ENCODE measurements at places on chromosomes 2 and 18. TPM values are rescaled to one million over a fixed set of nuclear protein-coding genes. Genes with fewer than 3 reads are reported as not detected.

Gene POTEC
- not detected for total RNA-seq

Gene DSG4
- total RNA-seq = not detected

Gene KIF1A
- total RNA-seq = 1.7 TPM

Gene RAB27B
- total RNA-seq = 0.42 TPM

Gene TRMT61B
- 11.5 TPM for total RNA-seq

- no peaks in the 10 kb centered on the region for H3K4me1 ChIP-seq
- no peaks in the 10 kb centered on the region for H3K27me3 ChIP-seq
- H3K27ac ChIP-seq = no peak overlapping the region
- no peak overlapping the region for H3K4me3 ChIP-seq
Observed at GRCh38 chr2:77552956-77553355, 30.8 kb upstream of the LRRTM4 start.

GRCh38 chr2:216727346-216728122 lies 32.2 kb upstream of the IGFBP5 start:
- H3K27ac ChIP-seq = no peak overlapping the region
- H3K4me1 ChIP-seq = no peaks in the 10 kb centered on the region
- no peak overlapping the region for H3K4me3 ChIP-seq

DNA sequence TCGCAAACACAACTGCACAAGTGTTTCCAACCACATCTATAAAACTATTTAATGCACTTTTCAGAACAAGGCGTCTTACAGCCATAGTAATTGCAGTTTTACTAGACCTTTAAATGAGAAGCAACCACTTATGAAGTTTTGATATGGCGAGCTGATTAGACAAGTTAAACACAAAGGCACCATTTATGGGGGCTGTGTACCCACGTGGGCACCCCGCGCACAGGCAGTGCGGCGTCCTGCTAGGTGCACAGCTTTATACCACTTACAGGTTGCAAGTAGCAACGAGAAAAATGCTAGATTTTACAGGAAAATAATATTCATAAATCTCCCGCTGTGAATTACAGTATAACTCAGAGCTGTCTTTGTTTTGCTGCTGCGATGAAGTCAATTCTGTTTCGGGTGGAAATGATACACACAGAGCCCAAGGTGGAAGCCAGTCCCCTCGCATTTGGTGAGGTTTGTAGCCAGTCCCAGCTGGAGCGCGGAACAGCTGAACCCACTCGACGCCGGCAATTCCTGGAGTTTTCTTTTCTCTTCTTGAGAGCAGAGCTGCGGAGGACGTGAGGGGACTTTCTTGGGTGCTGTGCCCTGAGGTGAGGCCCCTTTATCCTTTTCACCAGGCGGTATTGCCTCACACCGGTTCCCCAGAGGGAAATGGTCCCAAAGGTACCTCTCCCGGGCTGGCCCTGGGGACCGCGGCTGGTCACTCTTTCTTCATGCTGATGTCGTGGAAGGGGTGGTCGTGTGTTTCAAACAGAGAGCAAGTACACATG lies 76.7 kb downstream of the PTGR3 start:
- no peak overlapping the region for H3K27ac ChIP-seq
- no peak for DNase-seq
- H3K27me3 ChIP-seq = no peaks in the 10 kb centered on the region
- peaks cover 6% of the 10 kb centered on the region for H3K4me1 ChIP-seq

- H3K27ac ChIP-seq = no peak overlapping the region
- no peaks in the 10 kb centered on the region for H3K27me3 ChIP-seq
- no peak overlapping the region for H3K4me3 ChIP-seq
- no peak for DNase-seq
Observed at GRCh38 chr2:170323743-170324142, 145.8 kb downstream of the MYO3B start.

DNA sequence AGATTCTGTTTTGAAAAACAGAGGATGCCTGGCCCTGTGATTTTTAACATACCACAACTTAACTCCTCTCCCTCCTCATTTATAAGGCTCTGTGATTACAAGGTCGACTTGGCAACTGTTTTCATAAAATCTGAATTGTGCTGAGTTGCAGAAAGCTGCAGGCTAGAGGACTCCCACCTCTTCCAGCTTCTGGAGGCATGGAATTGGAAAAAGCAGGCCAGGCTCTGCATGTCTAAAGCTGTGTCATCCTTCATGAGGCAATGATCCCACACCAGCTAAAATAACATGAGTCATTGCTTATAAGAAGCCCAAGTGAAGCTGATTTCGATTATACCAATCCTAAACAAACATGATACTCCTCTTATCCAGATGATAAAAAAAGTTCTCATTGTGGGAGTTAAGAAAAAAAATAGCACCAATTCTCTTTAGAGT lies 11.7 kb downstream of the ARHGAP28 start:
- DNase-seq = no peak
- no peaks in the 10 kb centered on the region for H3K36me3 ChIP-seq
- H3K27me3 ChIP-seq = no peaks in the 10 kb centered on the region
- no peak overlapping the region for H3K27ac ChIP-seq

DNA sequence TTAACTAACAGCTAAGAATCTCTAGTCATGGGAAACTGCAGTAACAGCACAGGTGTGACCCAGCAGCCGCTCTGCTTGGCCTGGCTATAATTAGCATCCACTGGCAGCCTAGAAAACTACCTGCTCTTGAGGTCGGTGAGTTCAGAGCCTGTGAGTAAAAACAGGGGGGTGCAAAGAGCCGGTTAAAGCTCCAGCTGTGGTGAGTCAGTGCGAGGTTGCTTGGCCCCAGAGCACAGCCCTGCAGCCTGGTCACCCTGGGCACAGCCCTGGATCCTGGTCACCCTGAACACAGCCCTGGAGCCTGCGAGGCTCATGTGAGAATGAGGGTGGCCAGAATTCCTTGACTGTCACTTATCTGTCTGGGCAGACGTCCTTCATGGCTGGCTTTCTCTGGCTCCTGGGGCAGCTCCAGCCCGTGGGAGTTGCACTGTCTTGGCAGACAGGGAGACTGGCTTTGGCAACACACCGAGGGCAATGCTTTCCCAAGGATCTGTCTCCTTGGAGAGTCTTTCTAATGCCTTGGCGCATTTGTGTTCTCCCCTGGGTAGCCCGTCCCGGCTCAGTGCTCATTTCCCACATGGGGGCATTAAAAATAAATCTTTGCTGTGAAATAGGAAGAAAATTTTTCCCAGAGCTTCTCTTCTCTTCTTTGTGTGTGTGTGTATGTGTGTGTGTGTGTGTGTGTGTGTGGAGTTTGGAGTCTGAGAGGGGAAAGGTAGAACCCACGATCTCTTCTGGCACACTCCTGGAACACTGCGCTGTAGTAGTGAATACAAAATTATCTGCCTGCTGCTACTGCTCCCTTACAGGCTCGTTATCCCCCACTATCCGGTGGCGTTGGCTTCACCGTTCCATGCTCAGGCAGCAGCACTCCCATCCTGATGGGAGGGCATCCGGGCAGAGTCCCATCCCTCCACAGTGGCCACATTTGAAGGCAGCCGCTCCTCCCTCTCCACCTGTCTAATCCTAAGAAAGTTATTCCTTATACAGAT lies 250.2 kb upstream of the MEX3C start:
- no peaks in the 10 kb centered on the region for H3K27me3 ChIP-seq
- no peak overlapping the region for H3K4me3 ChIP-seq
- no peaks in the 10 kb centered on the region for H3K36me3 ChIP-seq
- no peak for DNase-seq

- no peak overlapping the region for H3K4me3 ChIP-seq
- H3K36me3 ChIP-seq = no peaks in the 10 kb centered on the region
- peaks cover 19% of the 10 kb centered on the region for H3K4me1 ChIP-seq
- no peak for DNase-seq
- H3K27me3 ChIP-seq = no peaks in the 10 kb centered on the region
Observed at GRCh38 chr2:149732730-149733290, 145.2 kb upstream of the MMADHC start.

- no peaks in the 10 kb centered on the region for H3K36me3 ChIP-seq
- H3K4me3 ChIP-seq = no peak overlapping the region
- no peaks in the 10 kb centered on the region for H3K27me3 ChIP-seq
- H3K4me1 ChIP-seq = no peaks in the 10 kb centered on the region
Observed at GRCh38 chr2:106363791-106364190, 104.4 kb downstream of the RGPD3 start.

- H3K36me3 ChIP-seq = no peaks in the 10 kb centered on the region
- H3K27ac ChIP-seq = peak overlapping the region; percentile 28
- no peaks in the 10 kb centered on the region for H3K27me3 ChIP-seq
- peaks cover 51% of the 10 kb centered on the region for H3K4me1 ChIP-seq
- H3K4me3 ChIP-seq = no peak overlapping the region
Observed at GRCh38 chr2:46493241-46493970, 14.0 kb downstream of the TMEM247 start.

GRCh38 chr2:99414566-99414965 lies 75.3 kb downstream of the REV1 start:
- no peaks in the 10 kb centered on the region for H3K27me3 ChIP-seq
- no peaks in the 10 kb centered on the region for H3K4me1 ChIP-seq

GRCh38 chr2:158923180-158923594 lies 45.3 kb upstream of the TANC1 start:
- H3K36me3 ChIP-seq = no peaks in the 10 kb centered on the region
- no peaks in the 10 kb centered on the region for H3K4me1 ChIP-seq
- H3K27me3 ChIP-seq = no peaks in the 10 kb centered on the region
- no peak for DNase-seq
- no peak overlapping the region for H3K27ac ChIP-seq

DNA sequence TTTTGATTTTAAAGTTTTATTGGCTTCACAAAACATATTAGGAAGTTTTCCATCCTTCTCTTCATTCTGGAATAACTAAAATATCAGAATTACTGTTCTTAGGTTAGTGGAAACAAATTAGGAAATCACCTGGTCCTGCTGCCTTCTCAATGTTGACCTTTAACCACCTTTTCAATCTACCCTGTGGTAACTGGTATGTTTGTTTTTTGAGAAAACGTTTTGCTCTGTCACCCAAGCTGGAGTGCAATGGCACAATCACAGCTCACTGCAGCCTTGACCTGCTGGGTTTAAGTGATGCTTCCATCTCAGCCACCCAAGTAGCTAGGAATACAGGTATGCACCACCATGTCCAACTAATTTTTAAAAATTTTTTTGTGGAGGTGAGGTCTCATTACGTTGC lies 28.4 kb downstream of the ACYP2 start:
- H3K27ac ChIP-seq = no peak overlapping the region
- no peaks in the 10 kb centered on the region for H3K36me3 ChIP-seq
- no peaks in the 10 kb centered on the region for H3K4me1 ChIP-seq
- H3K27me3 ChIP-seq = no peaks in the 10 kb centered on the region
- H3K4me3 ChIP-seq = no peak overlapping the region

- H3K4me3 ChIP-seq = no peak overlapping the region
- no peak overlapping the region for H3K27ac ChIP-seq
- H3K4me1 ChIP-seq = no peaks in the 10 kb centered on the region
- no peak for DNase-seq
Observed at GRCh38 chr2:139744273-139744672, 964.1 kb upstream of the NXPH2 start.

GRCh38 chr2:98419977-98420725 lies 24.5 kb upstream of the INPP4A start:
- H3K27me3 ChIP-seq = no peaks in the 10 kb centered on the region
- H3K36me3 ChIP-seq = no peaks in the 10 kb centered on the region
- no peak overlapping the region for H3K4me3 ChIP-seq
- no peaks in the 10 kb centered on the region for H3K4me1 ChIP-seq

- H3K27me3 ChIP-seq = no peaks in the 10 kb centered on the region
- H3K4me1 ChIP-seq = no peaks in the 10 kb centered on the region
- peaks cover 18% of the 10 kb centered on the region for H3K36me3 ChIP-seq
- no peak overlapping the region for H3K4me3 ChIP-seq
Observed at GRCh38 chr2:24566630-24567029, 75.6 kb downstream of the NCOA1 start.

DNA sequence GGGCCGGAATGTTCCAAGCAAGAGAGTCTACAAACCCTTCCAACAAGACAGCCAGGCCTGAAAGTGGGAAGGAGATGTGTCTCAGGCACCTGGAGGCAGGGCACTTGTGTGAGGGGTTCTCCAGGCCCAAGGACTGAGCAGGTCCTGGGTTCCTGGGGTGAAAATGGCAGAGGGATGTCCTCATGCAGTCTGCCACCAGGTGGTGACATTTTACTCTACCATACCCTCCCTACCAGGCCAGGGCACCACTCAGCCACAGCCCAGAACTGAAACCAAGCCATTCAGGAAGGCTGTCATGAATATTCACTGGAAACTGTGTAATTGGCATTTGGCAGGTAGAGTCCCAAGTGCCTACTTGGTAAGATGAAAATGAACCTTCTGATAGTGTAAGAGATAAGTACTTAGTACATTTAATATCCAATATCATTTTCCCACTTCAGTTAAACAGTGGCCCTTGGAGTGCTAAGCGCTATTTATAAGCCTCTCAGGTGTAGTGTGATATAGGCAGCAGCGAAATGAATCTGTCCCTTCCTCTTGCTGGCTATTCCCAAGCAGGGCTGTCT lies 185.1 kb downstream of the MYO5B start:
- H3K36me3 ChIP-seq = no peaks in the 10 kb centered on the region
- H3K27me3 ChIP-seq = no peaks in the 10 kb centered on the region
- H3K4me3 ChIP-seq = no peak overlapping the region

DNA sequence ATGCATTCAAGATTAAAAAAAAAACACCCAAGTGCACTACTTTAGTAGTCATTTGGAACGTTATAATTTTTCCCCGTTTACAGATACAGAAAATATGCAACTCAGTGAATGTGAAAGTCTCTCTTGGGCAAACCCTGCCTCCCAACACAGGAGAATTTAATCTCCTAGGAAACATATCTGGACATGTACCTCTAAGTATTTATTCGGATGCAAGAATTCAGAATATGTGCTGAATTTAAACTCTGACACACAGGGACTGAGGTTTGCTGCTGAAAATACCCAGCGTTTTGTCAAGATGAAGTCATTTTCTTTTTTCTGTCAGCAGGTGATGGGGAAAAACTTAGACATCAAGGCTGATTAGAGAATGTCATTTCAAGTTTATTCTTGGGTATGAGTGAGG lies 105.4 kb downstream of the ACKR3 start:
- H3K36me3 ChIP-seq = no peaks in the 10 kb centered on the region
- no peaks in the 10 kb centered on the region for H3K27me3 ChIP-seq
- no peak for DNase-seq
- no peak overlapping the region for H3K4me3 ChIP-seq

GRCh38 chr18:76462326-76462694 lies 32.7 kb downstream of the ZNF516 start:
- no peaks in the 10 kb centered on the region for H3K27me3 ChIP-seq
- H3K36me3 ChIP-seq = peaks cover 21% of the 10 kb centered on the region
- no peak overlapping the region for H3K4me3 ChIP-seq
- peak; percentile 75 for DNase-seq
- peaks cover 16% of the 10 kb centered on the region for H3K4me1 ChIP-seq
- no peak overlapping the region for H3K27ac ChIP-seq

- H3K27ac ChIP-seq = no peak overlapping the region
- no peaks in the 10 kb centered on the region for H3K4me1 ChIP-seq
- no peak for DNase-seq
- no peaks in the 10 kb centered on the region for H3K27me3 ChIP-seq
- no peak overlapping the region for H3K4me3 ChIP-seq
Observed at GRCh38 chr2:95799892-95800291, 191.7 kb downstream of the ANKRD36C start.

DNA sequence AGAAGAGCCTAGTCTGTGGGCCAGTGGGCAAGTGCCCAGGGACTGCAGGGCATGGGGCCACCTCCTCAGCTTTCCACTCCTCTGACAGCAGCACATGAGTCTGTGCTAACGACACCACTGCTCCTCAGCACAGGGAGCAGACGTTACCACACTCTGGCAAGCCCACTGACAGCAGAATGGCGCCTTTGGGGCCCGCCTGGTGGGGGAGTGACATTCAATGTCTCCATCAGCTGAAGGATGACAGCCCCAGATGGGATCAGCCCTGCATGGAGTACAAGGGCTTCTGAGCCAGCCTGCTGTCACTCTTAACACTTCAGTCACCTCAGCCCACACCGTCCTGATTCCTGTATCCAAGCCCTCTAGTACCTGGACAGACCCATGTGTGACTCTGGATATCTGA lies 149.4 kb upstream of the SMAD2 start:
- H3K27ac ChIP-seq = no peak overlapping the region
- H3K4me1 ChIP-seq = no peaks in the 10 kb centered on the region
- no peaks in the 10 kb centered on the region for H3K36me3 ChIP-seq
- H3K27me3 ChIP-seq = no peaks in the 10 kb centered on the region
- H3K4me3 ChIP-seq = no peak overlapping the region

Measured in esophagus muscularis mucosa (tissue), 4 donors.